ENCODE measurements at places on chromosomes 6 and 20. TPM values are rescaled to one million over a fixed set of nuclear protein-coding genes. Genes with fewer than 3 reads are reported as not detected.

The SENP6 gene
- total RNA-seq: 69.5 TPM

DNA sequence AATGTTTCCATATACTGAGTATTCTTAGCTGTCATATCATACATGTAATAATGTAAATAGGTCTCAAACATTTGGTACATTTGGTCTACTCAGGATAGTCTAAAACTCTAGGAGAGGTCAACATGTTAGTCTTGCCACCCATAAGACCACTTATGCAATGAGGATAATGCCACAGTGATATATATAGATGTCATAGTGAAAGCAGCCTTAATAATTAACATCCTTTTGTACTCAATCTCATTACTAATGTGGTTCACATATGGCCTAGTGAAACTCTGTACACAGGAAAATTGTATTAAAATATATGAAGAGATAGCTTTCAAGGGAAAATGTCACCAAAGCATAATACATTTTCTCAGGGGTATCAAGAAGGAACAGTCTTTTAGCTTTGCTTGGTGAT, 577.9 kb downstream of the TFAP2B start:
- no peak for DNase-seq

The BMP7 gene
- not detected for total RNA-seq

The BPIFA1 gene
- not detected for total RNA-seq

GRCh38 chr6:110828396-110828795, 13.1 kb upstream of the CDK19 start:
- no peak for DNase-seq
